ENCODE measurements at places on chromosomes 1 and 21. TPM values are rescaled to one million over a fixed set of nuclear protein-coding genes. Genes with fewer than 3 reads are reported as not detected.
A peak's percentile ranks its signal among the peaks of the same experiment; 100 is the strongest.

Gene BOLA1
- total RNA-seq, result 2.4 TPM

DNA sequence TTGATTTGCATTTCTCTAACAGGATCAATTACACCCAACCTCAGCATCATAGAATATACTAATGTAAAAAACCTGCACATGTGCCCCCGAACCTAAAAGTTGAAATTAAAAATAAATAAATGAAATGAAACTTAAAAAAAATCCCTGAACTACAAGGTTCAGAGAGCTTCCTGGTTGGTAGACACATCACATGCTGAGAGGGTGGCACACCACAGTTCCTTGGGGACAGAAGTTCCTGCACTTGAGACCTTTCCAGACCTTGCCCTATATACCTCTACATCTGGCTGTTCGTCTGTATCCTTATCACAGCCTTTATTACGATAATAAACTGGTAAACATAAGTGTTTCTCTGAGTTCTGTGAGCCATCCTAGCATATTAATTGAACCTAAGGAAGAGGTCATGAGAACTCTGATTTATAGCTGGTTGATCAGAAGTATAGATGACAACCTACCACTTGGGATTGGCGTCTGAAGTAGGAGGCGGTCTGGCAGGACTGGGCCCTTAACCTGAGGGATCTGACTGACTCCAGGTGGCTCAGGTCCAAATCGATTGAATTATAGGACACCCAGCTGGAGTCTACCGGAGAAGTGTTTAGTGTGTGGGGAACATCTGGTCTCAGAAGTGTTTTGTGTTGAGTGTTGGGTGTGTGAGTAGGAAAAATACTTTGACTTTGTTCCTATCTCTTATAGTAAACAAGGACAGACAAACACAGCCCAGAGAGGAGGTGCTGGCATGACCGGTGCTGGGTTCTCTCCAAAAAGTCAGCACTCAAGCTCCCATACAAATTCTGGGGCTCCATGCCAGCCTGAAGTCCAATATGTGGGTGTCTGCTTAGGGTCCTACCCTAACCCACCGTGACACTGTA lies 19.0 kb downstream of the C1orf115 start:
- no peaks in the 10 kb centered on the region for H3K36me3 ChIP-seq

DNA sequence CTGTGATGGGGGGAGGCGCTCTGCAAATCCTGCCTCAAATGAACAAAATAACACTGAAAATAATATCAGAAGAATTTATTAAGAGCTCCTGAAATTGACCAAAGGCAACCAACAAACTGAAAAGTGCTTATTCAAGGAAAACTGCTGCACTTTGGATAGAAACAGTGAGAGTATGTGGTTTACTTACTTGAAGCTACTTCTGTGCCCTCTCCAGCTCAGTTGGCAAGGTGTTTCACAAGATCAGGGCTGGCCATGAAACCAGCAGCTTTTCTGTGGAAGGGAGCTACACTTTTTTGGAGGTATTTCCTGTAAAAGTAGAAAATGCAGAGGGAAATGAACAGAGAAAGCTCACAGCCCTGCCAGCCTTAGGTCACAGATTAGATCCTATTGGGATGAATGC lies 310.0 kb upstream of the SPAG17 start:
- no peak for DNase-seq
- no peak overlapping the region for H3K4me3 ChIP-seq

DNA sequence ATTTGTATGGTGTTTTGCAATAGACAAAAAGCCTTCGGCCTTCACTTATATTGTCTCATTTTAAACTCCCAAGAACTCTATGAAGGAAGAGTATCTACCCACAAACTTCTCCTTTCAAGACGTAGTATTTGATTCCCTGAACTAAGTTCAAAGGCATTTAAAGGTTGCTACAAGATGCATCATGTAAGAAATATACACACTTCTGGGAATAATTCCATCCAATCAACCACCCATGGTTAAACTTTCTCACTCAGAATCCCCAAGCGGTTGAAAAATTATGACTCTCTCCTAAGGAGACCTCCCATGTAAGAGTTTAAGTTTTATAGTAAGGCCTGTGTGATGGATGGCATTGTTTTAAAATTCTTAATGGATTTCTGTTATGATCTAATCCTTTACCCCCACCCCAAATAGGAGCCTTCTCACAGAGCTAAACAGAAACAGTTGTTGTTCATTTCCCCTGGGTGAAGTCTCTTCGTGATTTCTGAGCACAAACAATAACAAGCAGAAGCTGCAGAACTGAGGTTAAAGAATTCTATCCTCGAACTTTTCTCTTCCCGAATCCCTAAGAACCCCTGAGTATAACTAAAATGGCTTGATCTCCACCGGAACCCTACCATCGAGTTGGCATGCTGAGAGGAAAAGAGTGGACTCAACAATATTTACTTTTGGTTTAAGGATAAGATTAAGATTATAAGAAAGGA lies 185.0 kb downstream of the TGFBR3 start:
- no peaks in the 10 kb centered on the region for H3K27me3 ChIP-seq
- DNase-seq, result no peak
- peaks cover 9% of the 10 kb centered on the region for H3K4me1 ChIP-seq

Gene OR6K3
- total RNA-seq, result not detected

DNA sequence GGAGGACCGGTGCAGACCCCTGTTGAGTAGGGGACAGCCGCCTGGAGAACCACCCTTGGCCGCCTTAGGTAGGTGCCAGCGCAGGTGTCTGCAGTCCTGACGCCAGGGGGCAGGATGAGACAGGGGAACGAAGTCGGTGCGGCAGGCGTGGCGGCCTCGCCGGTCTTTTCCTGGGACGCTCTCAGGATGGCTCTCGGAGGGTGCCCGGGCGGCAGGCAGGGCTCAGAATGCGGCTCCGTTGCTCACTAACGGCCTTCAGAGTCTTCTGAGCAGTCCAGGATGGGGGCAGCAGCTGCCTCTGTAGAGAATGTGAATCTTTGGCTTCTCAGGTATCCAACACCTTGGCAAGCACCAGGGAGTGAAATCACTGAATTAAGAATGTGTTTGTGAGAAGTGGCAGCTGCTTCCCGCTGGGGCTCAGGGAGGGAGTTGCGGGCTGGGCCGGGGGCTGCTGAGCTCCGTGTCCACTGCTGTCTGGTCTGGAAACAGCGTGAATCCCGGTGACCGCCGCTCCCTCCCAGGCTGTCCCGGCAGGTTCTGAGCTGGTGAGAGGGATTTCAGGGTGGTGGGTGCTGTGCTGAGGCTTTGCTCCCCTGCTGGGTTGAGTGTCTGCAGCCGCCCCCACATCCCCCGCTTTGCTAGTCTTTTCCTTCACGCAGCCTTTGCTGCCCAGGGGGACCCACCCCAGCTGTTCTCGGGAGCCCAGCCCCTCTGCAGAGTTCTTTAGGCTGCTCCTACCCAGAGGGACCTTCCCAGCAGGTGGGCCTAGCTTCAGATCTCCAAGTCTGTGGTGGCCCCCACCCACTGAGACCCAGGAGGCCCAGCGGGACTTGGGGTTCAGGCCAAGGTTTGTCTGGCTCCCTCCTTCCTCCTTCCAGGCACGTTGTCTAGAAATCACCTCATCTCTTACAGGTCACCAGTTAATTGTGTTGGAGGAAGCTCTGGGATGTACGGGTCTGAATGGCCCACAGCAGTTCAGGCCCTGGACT lies 11.1 kb upstream of the C1orf174 start:
- peaks cover 6% of the 10 kb centered on the region for H3K4me1 ChIP-seq
- no peak overlapping the region for H3K4me3 ChIP-seq
- peak; percentile 95 for DNase-seq
- no peaks in the 10 kb centered on the region for H3K36me3 ChIP-seq

DNA sequence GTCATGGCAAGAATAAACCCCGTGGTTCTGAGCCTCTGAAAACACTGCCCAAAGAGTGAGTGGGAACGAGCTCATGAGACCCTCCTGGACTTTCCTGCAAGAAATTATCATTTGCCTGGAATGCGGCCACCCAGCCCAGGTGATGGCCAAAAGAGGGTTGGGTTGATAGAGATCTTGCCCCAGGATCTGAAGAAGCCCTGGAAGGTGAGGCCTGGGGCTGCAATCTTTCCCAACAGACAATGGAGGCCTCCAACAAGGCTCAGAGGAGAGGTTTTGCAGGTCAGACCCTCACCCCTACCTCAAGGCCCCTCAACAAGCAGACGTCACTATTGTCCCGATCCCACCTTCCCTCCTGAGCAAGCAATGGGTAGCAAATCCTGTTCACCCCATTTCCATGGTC lies 106.0 kb upstream of the SOD1 start:
- H3K4me1 ChIP-seq, result peaks cover 47% of the 10 kb centered on the region
- no peak overlapping the region for H3K27ac ChIP-seq
- H3K4me3 ChIP-seq, result no peak overlapping the region
- H3K36me3 ChIP-seq, result no peaks in the 10 kb centered on the region
- DNase-seq, result no peak
- H3K27me3 ChIP-seq, result peaks cover 10% of the 10 kb centered on the region

DNA sequence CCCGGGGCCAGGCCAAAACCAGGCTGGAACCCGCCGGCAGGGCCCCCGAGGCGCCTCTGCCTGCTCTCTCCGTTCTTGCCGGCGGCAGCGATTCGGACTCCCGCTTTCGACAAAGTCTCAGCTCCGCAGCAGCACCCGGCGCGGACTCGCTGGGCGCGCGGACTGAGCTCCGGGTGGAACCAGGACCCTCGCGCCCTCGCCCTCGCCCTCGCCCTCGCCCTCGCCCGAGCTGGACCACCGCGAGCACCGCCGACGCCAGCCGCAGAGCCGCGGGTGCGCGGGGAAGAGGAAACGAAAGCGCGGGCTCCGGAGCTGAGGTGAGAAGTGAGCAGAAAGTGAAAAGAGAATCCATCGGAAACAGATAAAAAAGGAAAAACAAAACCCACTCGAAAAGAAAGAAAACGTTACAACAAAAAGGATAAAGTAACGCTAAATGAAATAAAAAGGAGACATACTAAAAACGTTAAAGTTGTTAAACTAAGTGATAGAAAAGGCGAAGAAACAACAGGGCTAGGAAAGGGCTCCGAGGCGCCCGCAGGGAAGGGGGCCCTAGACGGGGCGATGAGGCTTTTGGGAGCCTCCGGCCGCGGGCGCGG lies 64.9 kb downstream of the MEF2D start:
- peaks cover 100% of the 10 kb centered on the region for H3K27me3 ChIP-seq
- peak; percentile 61 for DNase-seq
- H3K27ac ChIP-seq, result no peak overlapping the region

Measured in neural progenitor cell (in vitro differentiated cells).